ENCODE measurements at places on chromosomes 5 and 9.
A peak's percentile ranks its signal among the peaks of the same experiment; 100 is the strongest.

DNA sequence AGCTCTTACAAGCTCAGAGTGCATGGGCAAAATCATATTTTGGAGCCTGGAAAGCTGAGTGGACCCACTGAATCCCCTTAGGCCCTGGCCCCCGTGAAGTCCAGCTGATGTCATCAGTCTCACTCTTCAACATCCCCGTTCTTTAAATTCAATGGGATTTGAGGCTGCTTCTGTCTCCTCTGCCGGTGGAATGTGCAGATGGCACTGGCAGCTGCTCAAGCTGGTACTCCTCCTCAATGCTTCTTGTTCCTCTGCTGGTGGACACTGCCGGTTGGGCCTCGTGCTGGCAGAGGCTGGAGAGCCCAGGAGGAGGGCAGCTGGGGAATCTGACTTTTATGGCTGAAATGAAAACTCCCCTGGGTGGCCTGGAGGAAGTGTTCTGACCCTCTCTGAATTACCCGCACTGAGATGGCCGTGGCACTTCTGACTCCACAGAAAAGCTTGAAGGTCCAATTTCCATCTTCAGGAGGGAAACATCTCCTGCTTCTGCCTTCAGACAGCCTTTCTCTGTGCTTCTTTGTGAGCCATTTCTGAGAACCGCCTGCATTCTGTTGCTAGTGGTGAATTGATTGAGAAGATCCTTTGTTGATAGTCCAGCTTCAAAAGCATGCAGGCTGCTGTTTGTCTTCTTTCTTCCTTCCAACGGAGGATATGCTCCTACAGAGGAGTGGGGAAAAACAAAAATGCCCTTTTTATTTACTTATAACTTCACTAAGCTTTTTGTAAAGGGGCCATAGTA lies 298.9 kb downstream of the TMEM38B start:
- no peak for DNase-seq

GRCh38 chr9:95242613-95243012 lies 74.9 kb downstream of the FANCC start:
- DNase-seq, result no peak

DNA sequence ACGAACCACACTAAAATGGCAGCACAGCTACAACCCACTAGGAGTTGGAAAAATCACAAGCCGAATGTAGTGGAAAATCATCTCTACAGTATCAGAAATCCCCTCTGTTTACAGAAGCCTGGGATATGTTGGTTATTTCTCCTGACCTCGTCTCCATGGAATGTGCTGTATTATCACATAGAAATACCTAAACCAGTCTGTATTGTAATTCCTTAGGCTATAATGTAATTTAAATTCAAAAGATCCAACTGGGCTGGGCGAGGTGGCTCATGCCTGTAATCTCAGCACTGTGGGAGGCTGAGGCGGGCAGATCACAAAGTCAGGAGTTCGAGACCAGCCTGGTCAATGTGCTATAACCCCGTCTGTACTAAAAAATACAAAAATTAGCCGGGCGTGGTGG lies 244.8 kb upstream of the MPDZ start:
- DNase-seq, result no peak

DNA sequence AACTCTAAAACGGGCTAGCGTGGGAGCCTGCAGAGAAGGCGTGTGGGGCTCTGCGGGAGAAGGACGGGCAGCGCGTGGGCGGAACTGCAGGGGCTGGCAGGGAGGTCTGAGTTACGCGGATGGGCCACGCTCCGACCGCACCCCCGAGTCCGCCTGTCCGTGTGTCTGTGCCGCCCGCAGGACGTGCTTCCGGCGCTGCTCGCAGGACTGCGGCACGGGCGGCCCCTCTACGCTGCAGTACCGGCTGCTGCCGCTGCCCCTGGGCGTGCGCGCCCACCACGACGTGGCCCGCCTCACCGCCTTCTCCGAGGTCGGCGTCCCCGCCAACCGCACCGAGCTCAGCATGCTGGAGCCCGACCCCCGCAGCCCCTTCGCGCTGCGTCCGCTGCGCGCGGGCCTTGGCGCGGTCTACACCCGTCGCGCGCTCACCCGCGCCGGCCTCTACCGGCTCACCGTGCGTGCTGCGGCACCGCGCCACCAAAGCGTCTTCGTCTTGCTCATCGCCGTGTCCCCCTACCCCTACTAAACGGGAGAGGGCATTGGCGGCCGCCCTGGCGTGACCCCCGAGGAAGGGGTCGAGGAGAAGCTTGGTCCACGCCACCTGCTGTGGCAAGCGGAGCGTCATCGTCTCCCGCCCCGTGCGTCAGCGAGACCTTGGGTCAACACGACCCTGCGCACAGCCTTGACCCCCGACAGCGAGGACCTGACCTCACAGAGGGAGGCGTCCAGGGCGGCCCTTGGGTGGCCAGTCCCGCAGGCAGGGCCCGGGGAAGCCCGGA lies 11.4 kb upstream of the ASS1 start:
- DNase-seq, result peak; percentile 19

DNA sequence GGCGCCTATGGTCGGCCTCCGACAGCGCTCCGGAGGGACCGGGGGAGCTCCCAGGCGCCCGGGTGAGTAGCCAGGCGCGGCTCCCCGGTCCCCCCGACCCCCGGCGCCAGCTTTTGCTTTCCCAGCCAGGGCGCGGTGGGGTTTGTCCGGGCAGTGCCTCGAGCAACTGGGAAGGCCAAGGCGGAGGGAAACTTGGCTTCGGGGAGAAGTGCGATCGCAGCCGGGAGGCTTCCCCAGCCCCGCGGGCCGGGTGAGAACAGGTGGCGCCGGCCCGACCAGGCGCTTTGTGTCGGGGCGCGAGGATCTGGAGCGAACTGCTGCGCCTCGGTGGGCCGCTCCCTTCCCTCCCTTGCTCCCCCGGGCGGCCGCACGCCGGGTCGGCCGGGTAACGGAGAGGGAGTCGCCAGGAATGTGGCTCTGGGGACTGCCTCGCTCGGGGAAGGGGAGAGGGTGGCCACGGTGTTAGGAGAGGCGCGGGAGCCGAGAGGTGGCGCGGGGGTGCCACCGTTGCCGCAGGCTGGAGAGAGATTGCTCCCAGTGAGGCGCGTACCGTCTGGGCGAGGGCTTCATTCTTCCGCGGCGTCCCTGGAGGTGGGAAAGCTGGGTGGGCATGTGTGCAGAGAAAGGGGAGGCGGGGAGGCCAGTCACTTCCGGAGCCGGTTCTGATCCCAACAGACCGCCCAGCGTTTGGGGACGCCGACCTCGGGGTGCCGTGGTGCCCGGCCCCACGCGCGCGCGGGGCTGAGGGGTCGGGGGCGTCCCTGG lies 561 bp downstream of the DAPK1 start:
- DNase-seq, result peak; percentile 34

DNA sequence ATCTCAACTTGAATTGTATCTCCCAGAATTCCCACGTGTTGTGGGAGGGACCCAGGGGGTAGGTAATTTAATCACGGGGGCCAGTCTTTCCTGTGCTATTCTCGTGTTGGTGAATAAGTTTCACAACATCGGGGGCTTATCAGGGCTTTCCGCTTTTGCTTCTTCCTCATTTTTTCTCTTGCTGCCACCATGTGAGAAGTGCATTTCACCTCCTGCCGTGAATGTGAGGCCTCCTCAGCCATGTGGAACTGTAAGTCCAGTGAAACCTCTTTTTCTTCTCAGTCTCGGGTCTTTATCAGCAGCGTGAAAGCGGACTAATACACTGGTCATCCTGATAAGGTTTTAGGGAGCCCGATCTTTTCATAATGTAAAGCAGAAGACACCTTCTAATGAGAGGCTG lies 687.0 kb upstream of the FTMT start:
- DNase-seq, result peak; percentile 1

DNA sequence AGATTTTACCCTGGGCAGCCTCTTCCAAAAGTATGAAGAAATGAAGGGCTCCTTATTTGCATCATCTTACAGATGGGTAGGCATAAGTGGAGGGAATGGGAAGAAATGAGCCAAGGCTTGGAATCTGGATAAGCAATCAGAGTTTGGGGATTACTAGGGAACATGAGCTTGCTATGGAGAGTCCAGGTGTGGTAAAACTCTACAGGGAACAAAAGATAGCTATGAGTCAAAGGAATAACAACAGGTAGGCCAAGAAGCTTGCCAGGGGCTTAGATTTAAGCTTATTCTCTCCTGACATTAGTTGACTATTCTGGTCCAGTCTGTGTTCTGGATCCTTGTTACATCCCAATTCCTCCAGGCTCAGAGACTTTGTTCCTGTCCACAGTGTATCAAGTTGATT lies 16.4 kb downstream of the RFK start:
- no peak for DNase-seq

GRCh38 chr5:180438785-180439780 lies 55.1 kb upstream of the CNOT6 start:
- no peak for DNase-seq

DNA sequence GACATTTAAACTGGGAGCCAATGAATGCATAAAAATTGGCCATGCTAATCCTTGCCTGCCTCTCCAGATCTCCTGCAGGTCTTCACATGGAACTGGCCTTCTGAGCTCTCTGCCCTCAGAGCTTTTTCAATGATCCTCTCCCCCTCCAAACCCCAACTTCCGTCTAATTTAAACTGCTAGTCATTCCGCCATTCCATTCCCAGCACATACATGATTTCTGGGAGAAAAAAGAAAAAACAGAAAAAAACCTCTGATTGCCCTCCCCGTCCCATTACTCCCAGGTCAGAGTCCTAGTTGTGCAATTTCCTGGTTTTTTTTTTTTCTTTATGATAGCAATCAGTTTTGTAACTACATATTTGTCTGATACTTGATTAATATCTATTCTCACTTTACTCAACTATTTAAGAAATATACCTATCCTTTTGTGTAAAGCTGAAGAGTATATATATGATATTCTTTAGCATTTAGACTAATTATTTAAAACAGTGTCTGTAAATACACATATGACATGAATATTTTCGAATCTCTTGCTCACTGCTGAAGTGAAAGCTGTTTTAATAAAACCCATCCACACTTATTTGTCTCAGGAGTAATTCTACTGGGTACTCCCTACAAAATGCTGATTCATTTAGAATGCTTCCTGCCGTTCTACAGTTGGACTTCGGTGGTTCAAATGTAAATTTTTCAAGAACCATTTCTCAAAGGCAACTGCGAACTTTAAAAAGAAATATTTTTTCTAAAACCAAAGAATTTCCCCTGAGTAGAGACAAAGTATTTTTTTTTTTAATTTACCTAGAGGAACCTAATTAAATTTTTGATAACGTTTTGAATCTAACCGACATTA lies 1.6 kb downstream of the HINT1 start:
- DNase-seq, result peak; percentile 50

DNA sequence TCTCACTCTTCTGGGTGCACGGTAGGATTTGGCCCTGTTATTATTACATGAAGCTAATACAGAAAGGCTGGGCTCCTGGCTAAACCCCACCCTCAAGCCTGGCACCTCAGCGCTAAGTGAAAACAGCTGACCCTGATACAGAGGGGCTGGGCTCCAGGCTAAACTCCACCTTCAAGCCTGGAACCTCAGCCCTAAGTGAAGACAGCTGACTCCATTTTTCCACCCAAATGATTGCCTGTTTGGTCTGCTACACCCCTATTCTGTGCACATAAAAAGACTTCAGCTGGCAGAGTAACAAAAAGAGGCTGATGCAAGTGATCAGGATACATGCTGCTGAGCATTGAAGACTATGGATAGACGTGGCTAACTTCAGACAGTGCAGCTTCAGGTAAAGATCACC lies 148.4 kb upstream of the CLINT1 start:
- no peak for DNase-seq

- DNase-seq, result peak; percentile 91
These were observed 1.7 kb downstream of the FYB1 start for GRCh38 chr5:39217365-39218281.

DNA sequence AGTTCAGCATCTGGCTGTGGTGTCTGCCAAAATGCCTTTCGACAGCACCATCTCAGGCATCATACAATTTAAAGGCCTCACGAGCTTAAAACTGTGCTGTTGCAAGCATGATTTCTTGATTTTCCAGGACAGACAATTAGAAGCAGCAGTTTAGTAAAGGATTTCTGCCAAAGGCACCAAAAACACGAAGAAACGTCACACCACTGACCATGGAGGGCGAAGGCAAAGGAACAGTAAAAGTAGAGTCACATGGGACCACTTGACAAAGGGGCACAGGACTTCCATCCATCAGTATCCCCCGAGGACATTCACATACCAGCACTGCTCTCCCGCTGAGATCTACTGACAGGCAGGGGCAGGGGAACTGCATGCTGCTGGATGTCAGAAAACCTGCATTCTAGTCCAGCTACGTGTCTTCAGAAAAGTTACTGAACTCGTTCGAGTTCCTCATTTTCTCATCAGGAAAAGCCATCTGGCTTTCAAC lies 70.4 kb upstream of the FBXW11 start:
- DNase-seq, result no peak

DNA sequence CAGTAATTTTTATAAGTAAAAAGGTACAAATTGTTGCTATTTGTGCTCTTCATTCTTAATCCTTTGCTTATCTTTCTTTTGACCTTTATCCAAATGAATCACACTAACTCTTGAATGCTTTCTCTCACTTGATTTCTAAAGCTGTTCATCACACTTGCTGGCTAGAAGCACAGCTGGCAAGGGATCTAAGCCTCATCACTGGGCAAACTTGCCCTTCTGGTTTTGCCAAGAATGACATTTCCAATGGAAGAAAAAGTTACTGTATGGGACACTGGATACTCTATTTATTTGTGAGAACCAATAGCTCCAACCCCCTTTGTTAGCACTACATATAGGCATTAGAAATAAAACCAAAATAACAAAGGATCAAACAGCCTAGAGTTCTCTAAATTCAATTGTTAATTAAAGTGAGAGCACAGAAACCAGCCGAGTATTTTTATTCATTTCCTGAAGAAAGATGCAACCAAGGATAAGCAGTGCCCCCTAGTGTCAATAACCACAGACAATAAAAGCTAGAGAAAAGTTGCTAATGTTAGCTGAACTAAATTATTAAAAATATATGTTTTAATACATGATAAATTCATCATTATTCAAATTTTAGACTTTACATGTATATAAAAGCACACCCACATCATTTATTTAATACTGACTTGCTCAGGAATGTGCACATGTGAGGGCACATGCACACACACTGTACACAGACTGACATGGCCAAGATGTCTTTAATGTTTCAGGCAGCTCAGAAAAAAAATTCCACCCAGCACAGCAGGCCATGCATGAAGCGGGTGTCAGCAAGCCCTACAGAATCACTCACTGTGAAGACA lies 59.8 kb upstream of the POU5F2 start:
- DNase-seq, result peak; percentile 43

DNA sequence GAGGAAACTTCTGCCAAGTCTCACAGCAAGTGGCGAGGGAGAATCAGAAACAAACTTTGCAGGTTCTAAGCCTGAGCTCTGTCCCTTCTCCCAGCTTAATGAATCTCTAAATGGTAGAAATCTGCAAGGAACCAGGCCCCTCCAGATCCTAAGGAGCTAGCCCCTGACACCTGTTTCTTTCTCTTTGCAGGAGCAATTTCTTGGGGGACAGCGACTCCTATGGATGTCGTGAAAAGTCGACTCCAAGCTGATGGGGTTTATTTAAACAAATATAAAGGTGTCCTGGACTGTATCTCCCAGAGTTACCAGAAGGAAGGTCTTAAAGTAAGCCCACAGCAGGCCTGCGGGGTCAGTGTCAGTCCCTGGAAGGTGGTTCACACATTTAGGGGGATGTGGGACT lies 21.8 kb downstream of the IL9 start:
- DNase-seq, result no peak

DNA sequence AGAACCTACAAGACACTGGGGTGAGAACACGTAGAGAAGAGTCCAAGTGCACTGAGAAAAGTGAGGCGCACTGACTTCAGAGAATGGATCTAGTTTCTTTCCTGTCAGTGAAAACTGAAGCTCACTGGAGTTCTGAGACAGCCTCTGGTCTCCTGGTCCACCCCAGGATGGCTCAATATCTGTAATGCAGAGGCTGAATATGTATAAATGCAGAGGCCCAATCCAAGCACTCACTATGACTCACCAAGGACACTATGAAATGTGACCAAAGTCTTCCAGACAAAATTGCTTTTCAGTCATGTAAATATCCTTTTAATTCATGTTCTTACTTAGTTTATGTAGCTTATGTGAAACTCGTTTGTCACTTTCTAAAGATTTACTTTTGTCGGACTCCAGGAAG lies 53.8 kb downstream of the NFIB start:
- no peak for DNase-seq
